Stimulated activated naive B cell treated with anti-CD40 and anti-IgM and Interleukin-4, amounts not matched to agents 10 μg/mL and 1 μg/mL and 100 μg/mL, for 72 hours (primary cell): ENCODE measurements at places on chromosomes 2 and 18.

DNA sequence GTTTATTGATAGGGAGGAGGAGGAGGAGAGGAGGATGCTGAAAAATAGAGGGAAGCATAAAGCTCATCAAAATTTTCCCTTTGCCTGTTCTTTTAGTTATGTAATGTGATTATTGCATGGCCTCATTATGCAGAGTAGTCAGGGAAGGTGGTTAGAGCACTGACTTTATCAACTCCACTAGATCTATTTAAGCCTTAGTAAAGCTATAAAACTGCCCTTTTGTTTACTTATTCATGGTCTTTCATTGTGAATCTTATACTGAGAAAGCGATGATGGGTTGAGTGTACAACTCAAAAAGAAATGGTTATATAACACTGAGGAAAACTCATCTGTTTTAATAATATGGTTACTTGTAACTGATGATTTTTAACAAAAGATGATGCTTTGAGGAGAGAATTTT, 81.7 kb downstream of the MAP4K4 start:
- H3K4me1 ChIP-seq, result peaks cover 93% of the 10 kb centered on the region
- peaks cover 6% of the 10 kb centered on the region for H3K36me3 ChIP-seq
- H3K4me3 ChIP-seq, result no peak overlapping the region
- DNase-seq, result no peak

DNA sequence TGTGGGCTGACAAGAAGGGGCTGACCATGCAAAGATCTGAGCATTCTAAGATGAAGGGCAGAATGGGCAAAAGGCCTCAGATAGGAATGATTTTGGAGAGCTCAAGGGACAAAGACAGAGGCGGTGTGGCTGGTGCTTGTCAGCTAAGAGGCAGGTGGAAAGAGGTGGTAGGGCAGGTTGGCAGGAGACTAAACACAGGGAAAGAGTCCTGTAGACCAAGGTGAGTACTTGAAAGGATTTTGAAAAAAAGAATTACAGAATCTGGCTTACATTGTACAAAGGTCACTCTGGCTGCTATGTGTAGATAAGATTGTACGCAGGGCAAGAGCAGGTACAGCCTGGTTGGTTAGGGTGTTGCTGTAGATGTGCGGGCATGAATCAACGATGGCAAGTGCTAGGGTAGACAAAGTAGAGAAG, 50.6 kb downstream of the STK39 start:
- H3K27me3 ChIP-seq, result no peaks in the 10 kb centered on the region
- peaks cover 53% of the 10 kb centered on the region for H3K4me1 ChIP-seq
- H3K27ac ChIP-seq, result no peak overlapping the region
- H3K36me3 ChIP-seq, result no peaks in the 10 kb centered on the region
- H3K4me3 ChIP-seq, result no peak overlapping the region

DNA sequence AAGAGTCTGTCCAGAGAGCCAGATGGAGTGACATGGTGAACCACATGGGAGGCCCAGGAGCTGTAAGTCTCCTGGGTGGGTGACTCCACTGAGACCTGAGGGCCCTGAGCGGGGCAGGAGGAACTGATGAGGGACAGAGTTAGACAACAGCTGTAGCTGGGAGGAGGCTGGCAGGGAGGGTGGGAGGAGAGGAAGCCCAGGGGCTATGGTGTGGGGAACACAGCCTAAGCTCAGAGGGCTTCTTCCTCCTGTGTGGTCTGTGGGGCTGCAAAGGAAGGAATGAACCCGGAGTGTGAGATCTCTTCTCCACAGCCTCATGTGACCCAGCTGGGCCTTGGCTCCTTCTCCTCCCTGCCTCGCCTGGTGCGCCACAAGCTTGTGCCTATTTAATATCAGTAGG, 395.6 kb upstream of the HS6ST1 start:
- no peak overlapping the region for H3K27ac ChIP-seq
- H3K4me1 ChIP-seq, result peaks cover 7% of the 10 kb centered on the region
- H3K36me3 ChIP-seq, result peaks cover 5% of the 10 kb centered on the region
- DNase-seq, result no peak
- no peak overlapping the region for H3K4me3 ChIP-seq

- peak overlapping the region; percentile 32 for H3K27ac ChIP-seq
- peaks cover 71% of the 10 kb centered on the region for H3K36me3 ChIP-seq
- peak overlapping the region; percentile 35 for H3K4me3 ChIP-seq
- peaks cover 65% of the 10 kb centered on the region for H3K4me1 ChIP-seq
These were observed 114.6 kb downstream of the DOCK10 start for GRCh38 chr2:224927646-224928173.
